ENCODE measurements at places on chromosomes 12 and 14.

DNA sequence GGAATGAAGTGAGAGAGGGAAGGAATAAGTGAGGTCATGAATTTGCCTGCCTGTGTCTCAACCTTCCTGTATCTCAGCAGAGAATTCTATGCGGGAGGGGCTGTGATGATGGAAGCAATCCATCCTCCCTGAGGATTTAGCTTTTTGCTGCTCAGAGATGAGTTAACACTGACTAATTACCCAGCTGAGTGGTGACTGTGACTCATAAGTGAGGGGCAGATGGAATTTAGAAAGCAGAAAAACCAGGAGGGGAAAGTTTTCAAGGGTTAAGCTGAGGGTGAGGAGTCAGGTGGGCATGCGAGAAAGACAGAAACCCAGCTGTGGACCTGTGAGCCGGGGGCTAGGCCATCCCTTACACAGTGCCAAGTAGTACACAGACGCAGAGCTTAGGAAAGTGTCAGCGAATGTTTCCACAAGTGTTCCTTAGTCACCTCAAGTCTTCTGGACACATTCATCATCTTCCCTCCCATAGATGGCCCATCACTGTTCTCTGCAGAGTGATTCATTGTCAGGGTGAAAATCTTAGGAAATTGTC is 277.9 kb downstream of the IPO8 start:
- DNase-seq, result no peak

GRCh38 chr12:32457251-32458025 is 58.1 kb downstream of the FGD4 start:
- DNase-seq, result no peak

- peak; percentile 15 for DNase-seq
Observed at GRCh38 chr14:73833034-73833433, 18.6 kb upstream of the PTGR2 start.

- no peak for DNase-seq
Observed at GRCh38 chr12:49014547-49014946, 4.0 kb downstream of the PRKAG1 start.

DNA sequence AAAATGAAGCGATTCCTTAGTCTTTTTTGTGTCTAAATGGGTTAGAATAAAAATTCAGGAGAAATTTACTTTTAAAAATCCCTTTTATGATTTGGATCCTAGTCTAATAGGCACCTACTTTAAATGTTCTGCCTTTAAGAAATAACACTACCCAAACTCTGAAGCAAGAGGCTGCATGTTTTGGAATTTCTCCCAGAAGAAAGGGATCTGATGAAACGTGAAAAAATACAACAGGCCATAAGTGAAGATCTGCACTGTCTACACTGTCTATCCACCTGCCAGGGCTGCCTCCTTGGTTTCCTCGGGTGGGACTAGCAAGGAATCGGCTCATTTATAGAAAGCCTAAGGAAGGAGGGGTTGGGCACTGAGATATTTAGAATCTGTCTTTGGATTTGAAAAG is 22.1 kb downstream of the ACVR1B start:
- no peak for DNase-seq

DNA sequence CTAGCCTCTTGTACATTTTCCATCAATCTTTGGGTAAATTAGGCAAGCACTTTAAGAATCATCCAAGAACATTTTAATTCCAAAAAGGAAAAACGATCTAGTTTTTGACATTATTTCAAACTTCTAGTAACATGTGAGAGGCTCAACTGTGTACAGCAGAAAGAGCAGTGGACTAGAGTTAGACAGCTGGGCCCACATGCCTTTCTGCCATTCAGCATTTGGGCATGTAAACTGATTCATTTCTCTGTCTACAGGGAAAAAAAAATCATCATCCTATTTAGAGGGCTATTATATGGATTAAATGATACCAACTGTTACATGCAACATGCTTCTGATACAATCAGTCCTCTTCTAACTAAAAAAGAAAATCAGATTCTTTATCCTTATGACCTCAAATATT is 17.7 kb downstream of the ATP2B1 start:
- DNase-seq, result no peak

DNA sequence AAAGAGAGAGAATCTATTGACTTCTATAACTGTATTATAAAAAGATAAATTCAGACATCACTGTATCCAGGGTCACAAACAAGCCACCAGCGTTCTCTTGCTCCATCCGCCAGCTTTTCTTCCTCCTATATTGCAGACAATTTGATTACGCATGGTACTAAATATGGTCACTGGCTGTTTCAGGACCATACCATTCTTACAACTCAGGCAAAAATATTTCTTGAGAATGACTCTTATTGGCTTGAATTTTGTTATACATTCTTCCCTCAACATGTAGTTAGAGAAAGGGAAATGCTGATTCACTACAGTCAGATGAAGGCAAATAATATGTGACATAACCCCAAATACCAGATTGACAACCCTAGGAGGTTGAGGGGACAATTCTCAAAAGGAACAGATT is 101.3 kb downstream of the SLC6A15 start:
- no peak for DNase-seq

GRCh38 chr14:93954900-93955849 is 21.2 kb downstream of the ASB2 start:
- DNase-seq, result no peak

- no peak for DNase-seq
Observed at GRCh38 chr14:28308734-28309133, 457.9 kb upstream of the FOXG1 start.

- no peak for DNase-seq
Observed at GRCh38 chr14:70425354-70425753, 8.5 kb upstream of the SYNJ2BP start.

DNA sequence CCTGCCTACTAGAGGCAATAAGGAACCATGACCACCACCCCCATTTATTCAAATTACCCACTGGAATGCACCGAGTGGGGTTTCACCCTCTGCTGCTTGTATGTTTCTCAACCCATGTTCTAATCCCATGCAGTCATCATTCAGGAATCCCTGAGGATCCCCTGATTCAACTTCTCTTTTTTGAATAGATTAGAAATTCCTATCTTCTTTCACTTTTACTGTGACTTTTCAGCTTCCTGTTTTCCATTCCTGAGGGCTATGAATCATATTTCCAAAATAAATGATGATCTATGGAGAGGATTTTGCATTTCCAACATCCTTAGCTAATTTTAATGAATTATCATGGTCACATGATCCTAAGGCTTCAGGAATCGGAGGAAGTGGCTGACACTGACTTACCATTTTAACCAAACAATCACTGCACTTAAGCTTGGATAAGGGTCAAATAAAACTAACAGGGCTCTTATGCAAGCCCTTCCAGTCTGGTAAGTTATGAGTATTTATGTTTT is 19.4 kb upstream of the P2RX4 start:
- DNase-seq, result no peak

GRCh38 chr12:93727195-93727811 is 50.1 kb downstream of the CRADD start:
- DNase-seq, result no peak

GRCh38 chr12:20950248-20950647 is 139.7 kb downstream of the SLCO1B3 start:
- DNase-seq, result peak; percentile 49

DNA sequence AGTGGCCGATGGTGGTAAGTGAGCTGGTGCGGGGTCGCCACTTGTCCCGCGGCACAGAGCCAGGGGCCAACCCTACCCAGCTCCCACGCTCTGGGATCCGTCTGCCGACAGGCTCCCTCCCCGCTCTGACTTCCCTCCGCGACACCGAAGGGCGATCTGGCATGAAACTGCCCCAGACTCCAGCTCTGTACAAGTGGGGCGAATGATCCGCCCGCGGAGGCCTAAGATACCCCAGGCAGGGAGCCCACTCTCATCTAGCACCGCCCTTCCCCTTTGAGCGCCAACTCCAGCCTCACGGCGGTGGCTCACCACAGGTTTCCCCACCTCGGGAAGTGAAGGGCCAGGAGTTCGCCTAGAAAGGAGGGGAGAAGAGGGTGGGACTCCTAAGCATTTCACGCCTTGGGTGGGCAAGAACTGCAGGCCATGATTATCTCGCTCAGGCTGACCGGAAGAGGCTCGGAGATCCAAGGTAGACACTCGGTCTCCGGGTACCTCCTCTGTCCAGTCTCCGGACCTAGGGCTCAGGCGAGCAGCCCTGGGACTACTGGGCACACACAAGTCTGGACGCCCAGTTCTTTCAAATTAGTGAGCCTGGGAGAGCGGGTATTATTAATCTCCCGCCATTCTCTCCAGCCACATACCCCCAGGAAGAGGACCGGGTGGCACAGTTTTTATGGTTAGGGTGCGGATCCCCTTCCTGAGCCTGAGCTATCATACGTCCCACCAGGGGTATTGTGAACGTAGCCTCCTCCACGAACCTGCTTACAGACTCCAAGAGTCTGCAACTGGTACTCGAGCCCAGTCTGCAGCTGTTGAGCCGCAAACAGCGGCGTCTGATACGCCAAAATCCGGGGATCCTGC is 849 bp downstream of the WNT1 start:
- no peak for DNase-seq

DNA sequence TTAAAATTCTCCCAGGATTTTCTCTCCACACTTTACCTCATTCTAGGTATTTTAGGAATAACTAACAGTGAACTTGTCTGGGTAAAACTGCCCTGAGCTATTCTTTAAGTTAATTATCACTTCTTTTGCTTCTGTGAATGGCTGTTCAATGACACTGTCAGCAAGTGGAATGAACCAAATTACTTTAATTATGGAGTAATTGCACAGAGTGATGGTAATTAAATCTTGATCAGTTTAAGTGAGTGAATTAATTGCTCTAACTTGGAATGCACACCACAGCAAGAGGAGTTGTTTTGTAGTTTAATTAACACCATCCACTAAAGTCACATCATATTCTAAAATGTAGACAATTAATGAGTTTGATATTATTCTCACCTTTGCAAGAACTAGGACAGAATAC is 36.2 kb upstream of the TMEM260 start:
- no peak for DNase-seq

DNA sequence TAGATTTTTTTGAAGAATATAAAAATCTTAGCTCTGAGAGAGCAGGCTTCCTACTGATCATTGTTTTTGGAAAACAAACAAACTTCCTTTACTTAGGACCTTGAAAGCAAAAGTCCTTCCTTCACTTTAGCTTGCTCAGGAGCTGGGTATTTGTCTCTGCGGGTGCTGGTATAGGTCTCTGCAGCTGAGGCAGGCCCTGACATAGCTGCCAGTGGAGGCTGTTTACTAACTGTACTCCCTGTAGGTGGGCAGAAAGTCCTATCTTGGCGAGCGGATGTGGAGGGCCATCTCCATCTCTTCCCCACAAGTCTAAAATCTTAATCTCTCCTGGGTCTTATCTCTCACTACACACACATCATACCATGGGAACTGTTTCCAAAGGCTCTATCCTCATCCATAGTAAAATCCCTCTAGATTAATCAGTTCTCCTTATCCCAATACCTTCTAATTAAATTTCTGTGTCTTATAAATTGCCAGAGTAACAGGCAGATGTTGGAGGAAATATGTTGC is 4.1 kb upstream of the MIA2 start:
- no peak for DNase-seq

- DNase-seq, result no peak
Observed at GRCh38 chr12:131100031-131100674, 146.4 kb downstream of the ADGRD1 start.

GRCh38 chr14:88519907-88520306 is 34.9 kb downstream of the PTPN21 start:
- no peak for DNase-seq

GRCh38 chr14:62101673-62102348 is 339.6 kb downstream of the SNAPC1 start:
- no peak for DNase-seq

- no peak for DNase-seq
Observed at GRCh38 chr12:66011731-66012130, 118.8 kb downstream of the LLPH start.

GRCh38 chr14:71414631-71415403 is 507.6 kb downstream of the PCNX1 start:
- no peak for DNase-seq

DNA sequence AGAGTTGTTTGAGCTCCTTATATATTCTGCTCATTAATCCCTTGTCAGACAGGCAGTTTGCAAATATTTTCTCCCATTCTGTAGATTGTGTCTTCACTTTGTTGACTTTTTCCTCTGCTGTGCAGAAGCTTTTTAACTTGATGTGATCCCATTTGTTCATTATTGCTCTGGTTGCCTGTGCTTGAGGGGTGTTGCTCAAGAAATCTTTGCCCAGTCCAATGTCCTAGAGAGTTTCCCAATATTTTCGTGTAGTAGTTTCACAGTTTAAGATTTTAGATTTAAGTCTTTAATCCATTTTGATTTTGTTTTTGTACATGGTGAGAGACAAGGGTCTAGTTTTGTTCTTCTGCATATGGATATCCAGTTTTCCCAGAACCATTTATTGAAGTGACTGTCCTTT is 19.8 kb downstream of the ABCC9 start:
- DNase-seq, result no peak

DNA sequence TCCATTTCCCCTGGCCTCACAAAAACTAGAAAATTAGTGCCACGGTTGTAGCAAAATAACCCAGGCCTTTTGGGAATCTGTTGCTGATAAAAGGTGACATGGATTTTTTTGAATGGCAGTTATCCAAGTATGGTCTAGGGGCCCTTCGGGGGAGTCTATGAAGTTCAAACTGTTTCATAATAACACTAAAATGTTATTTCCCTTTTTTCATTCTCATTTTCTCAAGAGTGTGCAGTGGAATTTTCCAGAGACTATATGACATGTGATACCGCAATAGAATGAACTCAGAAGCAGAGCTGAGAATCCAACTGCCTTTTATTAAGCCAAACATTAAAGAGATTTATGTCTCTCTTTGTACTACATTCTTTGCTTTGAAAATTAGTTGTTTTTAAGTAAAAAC is 26.9 kb downstream of the GSTZ1 start:
- DNase-seq, result no peak

GRCh38 chr14:93332397-93332852 is 411 bp downstream of the BTBD7 start:
- no peak for DNase-seq

DNA sequence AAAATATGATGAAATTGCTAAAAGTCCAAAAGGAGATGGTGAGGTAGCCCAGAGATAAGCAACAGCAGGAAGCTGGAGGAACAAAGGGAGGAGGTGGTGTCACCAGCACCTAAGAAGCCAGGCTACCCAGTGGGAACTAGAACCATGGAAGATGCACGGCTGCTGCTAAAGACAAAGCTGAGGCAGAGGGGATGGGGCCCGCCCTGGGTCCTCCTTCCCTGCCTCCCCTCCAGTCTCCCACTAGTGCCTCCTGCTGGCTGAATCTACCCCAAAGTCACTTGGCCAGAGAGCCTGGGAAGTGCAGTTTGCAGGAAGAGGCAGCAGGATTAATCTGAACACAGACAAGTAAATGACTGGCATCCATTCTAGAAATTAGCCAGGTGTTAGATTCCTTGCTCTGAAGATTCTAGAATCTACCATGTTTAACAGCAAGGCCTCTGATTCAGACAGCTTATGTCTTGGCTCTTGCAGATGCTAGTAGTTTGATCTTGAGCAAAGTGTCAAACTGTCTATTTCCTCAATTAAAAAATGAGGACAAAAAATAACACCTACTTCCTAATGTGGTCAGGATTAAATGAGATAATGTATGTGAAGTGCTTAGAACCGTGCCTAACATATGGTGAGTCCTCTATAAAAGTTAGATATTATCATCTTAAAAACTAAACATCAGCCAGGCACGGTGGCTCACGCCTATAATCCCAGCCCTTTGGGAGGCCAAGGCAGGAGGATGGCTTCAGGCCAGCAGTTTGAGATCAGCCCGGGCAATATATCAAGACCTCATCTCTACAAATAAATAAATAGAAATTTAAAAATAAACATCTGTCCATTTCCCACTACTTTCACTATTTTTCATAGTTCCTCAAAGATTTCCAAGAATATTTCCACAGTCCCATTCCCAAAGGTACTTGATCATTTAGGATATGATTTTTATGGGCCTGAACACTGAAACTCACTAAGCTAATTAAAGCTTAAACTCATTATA is 5.8 kb upstream of the LRP10 start:
- DNase-seq, result no peak

- no peak for DNase-seq
Observed at GRCh38 chr12:115755061-115755724, 522.3 kb downstream of the MED13L start.

Data from NCI-H1694 (cell line).